ENCODE measurements at places on chromosomes 1 and 21. TPM values are rescaled to one million over a fixed set of nuclear protein-coding genes. Genes with fewer than 3 reads are reported as not detected.

DNA sequence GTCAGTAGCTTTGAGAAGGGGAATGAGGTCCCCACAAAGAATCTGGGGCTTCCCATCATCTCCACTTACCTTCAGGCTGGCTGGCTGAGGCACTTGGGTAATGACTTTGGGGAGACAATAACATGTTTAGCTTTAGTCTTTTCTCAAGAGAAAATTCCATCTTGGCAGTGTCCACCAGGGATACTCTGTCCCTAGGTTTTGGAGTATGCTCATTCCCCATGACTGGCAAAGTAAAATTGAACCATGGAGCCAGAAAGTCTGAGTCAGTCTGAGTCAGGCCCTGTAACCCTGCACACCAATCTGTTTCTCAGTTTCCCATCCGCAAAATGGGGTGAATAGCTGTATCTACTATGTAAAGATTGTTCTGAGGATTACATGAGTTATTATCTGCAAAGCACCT is 28.2 kb downstream of the RUNX1 start:
- no peak overlapping the region for H3K4me3 ChIP-seq
- peak; percentile 79 for DNase-seq
- H3K36me3 ChIP-seq: no peaks in the 10 kb centered on the region
- no peaks in the 10 kb centered on the region for H3K4me1 ChIP-seq

GRCh38 chr1:27979151-27979858 is 19.5 kb downstream of the XKR8 start:
- peak overlapping the region; percentile 48 for H3K27ac ChIP-seq
- no peaks in the 10 kb centered on the region for H3K27me3 ChIP-seq
- H3K4me1 ChIP-seq: peaks cover 18% of the 10 kb centered on the region
- no peak overlapping the region for H3K4me3 ChIP-seq
- peaks cover 13% of the 10 kb centered on the region for H3K36me3 ChIP-seq
- peak; percentile 83 for DNase-seq

The HSD11B1 gene
- 1.8 TPM for total RNA-seq

The NT5C1A gene
- total RNA-seq: not detected

The TRIM58 gene
- 0.36 TPM for total RNA-seq

All from osteoblast (primary cell).